Fibroblast of pulmonary artery (primary cell): ENCODE measurements at places on chromosomes 5 and 9.
A peak's percentile ranks its signal among the peaks of the same experiment; 100 is the strongest.

GRCh38 chr9:121674952-121675351, 23.5 kb downstream of the DAB2IP start:
- DNase-seq: no peak

- DNase-seq: no peak
Measured at GRCh38 chr5:164708831-164709230, 1203.4 kb downstream of the MAT2B start.

- DNase-seq: peak; percentile 61
Measured at GRCh38 chr5:115069087-115069968, 100.4 kb downstream of the TRIM36 start.

- no peak for DNase-seq
Measured at GRCh38 chr5:87398981-87399614, 13.6 kb downstream of the CCNH start.

DNA sequence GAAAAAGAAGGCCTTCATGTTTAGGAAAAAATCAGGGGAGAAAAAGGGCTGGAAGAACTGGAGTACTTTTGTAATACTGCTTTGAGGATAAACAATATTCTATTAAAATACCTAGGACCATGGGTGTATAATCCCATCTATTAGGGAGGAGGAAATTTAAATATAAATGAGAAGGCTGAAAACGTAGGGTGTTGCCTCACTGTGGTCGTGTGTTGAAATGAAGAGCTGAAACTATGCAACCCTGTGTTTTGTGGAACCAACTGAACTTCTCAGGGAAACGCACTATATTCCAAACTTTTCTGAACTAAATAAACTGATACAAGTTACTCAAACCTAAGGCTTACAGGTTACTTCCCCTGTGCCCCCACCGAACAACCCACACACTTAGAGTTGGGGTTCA, 4.5 kb upstream of the CNTLN start:
- no peak for DNase-seq

GRCh38 chr5:92181656-92182055, 798.5 kb upstream of the ARRDC3 start:
- DNase-seq: no peak

- no peak for DNase-seq
Measured at GRCh38 chr5:18220631-18221030, 586.4 kb downstream of the TAF11L14 start.

GRCh38 chr5:52743012-52743411, 44.7 kb upstream of the ITGA1 start:
- no peak for DNase-seq

DNA sequence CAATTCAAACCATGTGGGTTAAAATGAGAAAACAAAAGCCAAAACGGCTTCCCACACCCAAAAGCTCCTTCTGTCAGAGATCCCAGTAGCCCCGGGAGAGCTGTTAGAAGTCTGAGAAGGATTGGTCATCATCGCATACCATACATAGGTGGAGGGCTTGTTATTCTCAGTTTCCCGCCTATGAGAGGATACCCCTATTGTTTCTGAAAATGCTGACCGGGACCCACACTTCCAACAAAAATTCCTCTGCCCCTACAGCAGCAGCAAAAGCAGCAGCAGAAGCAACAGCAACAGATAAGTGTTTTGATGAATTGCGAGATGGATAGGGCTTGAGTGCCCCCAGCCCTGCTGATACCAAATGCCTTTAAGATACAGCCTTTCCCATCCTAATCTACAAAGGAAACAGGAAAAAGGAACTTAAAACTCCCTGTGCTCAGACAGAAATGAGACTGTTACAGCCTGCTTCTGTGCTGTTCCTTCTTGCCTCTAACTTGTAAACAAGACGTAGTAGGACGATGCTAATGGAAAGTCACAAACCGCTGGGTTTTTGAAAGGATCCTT, at the start of gene TEK:
TSS of gene TEK (plus strand) at position 245 of the 561 bp plus-strand sequence. CDS start 366 bp downstream, outside the sequence.
- DNase-seq: peak; percentile 53

- DNase-seq: no peak
Measured at GRCh38 chr5:168319774-168320173, 28.3 kb downstream of the WWC1 start.

DNA sequence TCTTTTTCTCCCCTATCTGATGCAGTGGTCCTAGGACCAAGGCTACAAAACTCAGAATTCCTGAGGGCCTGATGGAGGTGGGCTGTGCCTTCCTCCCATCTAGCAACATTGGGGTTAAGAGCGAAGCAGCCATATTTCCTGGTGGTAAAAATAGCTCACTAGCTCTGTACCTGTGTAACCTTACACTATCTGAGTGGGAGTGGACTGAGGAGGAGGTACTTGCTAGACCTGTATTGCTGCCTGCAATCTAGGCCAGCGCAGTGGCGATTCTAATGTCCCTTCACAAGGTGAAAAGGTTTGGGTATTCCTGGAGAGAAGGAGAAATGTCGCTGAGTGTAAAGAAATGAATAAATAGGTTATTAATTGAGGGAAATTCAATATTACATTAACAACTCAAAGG, 80.2 kb upstream of the LIFR start:
- no peak for DNase-seq

- DNase-seq: peak; percentile 75
Measured at GRCh38 chr5:62606878-62607277, 28.3 kb downstream of the LRRC70 start.

GRCh38 chr5:73606206-73606753, 19.7 kb upstream of the ARHGEF28 start:
- DNase-seq: no peak
